Nephron progenitor cell (in vitro differentiated cells): ENCODE measurements at places on chromosomes 5 and 9.

DNA sequence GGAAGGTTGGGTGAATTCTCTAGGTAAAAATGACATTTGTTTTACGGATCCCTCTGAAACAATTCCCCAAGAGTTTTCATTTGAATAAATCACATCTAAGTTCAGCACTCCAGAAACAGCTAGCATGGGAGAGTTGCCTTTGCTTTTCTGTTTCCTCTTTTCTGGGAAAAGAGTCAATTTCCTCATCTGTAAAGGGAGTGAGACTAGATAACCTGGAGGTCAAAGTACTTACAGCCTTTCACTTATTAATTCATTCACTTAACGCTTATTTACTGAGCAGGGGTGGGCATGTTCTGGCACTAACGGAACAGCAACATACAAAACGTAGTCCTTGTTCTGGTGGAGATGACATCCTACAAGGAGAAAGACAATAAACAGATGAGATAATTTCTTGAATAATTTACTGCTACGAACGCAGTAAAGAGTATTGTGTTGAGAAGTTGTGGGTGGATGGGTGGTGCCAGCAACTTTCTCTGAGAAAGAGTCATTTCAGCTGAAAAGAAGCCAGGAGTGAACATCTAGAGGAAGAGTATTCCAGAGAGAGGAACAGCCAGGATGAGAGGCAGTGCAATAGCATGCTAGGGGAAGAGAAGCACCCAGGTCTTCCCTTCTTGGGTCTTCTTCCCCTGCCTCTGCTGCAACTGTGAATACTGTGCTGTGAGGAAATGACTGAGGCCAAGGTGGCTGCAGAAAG, 335.6 kb downstream of the ZSWIM6 start:
- DNase-seq = no peak

GRCh38 chr9:132826621-132827365, 51.3 kb downstream of the AK8 start:
- DNase-seq = no peak

- no peak for DNase-seq
Measured at GRCh38 chr5:163163858-163164257, 273.5 kb upstream of the CCNG1 start.

- no peak for DNase-seq
Measured at GRCh38 chr5:73186976-73187375, 14.0 kb downstream of the TMEM174 start.

DNA sequence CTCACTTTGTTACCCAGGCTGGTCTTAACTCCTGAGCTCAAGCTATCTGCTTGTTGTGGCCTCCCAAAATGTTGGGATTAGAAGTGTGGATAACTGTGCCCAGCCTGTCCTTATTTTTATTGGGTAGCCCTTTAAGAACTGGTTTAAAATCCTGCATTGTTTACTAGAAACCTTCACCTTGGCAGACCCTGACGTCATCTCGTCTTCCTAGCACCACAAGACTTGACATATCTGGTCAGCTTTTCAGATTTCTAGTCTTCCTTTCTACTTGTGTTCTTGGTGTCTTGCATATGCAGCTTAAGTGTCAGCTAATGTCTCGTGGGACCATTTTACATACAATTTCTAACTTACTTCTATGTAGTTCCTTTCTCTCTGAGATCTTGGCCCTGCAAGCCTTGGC, 258.9 kb downstream of the IZUMO3 start:
- DNase-seq = no peak

- DNase-seq = no peak
Measured at GRCh38 chr5:178583279-178583678, 6.9 kb downstream of the COL23A1 start.
